ENCODE measurements at places on chromosomes 12 and 14.

DNA sequence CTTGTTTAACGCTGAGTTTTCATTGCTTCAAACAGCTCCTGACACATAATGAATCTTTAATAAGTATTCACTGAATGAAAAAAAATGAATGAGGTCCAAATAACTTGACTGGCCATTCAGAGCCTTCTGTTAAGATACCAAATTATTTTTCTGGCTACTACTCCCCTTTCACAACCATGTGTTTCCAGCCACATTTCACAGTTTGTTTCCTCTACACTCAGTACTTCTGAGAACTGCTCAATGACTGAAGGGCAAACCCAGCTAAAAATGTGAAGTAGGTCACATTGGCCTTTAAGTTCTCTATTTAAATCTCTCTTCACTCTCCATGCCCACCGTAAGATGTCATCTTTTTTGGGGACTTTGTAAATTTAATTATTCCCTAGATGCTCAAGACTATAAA, 78.4 kb upstream of the KRR1 start:
- DNase-seq: no peak

- DNase-seq: no peak
These were observed 114.0 kb downstream of the SLC41A2 start for GRCh38 chr12:104844123-104844522.

DNA sequence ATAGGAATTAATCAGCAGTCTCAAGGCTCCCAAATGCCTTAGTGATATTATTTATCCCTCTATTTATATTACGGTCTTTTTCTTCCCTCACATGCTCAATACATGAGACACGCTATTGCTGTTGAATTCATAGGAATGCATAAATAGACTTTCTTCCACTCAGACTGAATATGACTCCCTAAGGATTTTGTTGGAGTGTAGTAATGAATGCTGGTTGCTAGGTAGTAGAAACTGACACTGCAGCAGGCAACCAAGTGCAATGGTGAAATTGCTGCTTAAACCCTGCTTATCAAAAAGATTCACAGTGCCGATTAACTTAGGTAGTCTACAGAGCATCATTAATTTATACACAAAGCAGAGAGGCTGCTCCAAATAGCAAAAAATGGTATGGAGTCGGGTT, 168.2 kb downstream of the KCNC2 start:
- DNase-seq: no peak

DNA sequence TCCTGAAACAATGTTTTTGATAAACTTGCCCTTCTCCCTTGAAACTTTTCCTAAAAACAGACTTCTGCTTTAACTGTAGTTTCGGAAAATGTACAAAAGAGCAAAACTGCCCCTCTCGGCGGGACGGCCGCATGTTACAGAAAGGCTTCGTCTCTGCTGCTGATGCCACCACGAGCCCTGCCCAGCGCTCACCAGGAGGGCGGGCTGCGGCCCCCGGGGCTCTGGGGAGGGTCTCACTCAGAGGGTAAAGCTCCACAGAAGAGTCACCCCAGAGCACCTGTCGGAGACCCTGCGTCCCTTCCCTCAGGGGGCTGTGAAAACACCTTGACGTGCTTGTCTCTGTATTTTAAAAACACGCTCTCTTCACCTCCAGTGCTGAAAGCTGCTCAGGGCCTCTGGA, 12.5 kb upstream of the GOLGA3 start:
- DNase-seq: no peak

GRCh38 chr12:39682689-39683477, 63.3 kb upstream of the ABCD2 start:
- no peak for DNase-seq

- no peak for DNase-seq
These were observed 89.9 kb downstream of the NKX2-1 start for GRCh38 chr14:36430169-36430568.

GRCh38 chr14:55074662-55075061, 23.2 kb downstream of the MAPK1IP1L start:
- DNase-seq: no peak

- DNase-seq: no peak
These were observed 53.6 kb upstream of the SRSF5 start for GRCh38 chr14:69713209-69713781.

- DNase-seq: no peak
These were observed 96.7 kb downstream of the RMST start for GRCh38 chr12:97559267-97559666.

- DNase-seq: no peak
These were observed 101.3 kb downstream of the ASCL4 start for GRCh38 chr12:107875786-107876185.

GRCh38 chr12:111166779-111167540, 201.9 kb downstream of the PHETA1 start:
- DNase-seq: no peak

GRCh38 chr14:30484976-30485375, 74.0 kb upstream of the G2E3 start:
- DNase-seq: no peak

GRCh38 chr14:23068789-23069412, 11.6 kb upstream of the CDH24 start:
- no peak for DNase-seq

GRCh38 chr14:24135584-24135833, 485 bp upstream of the PSME1 start:
- DNase-seq: no peak

- DNase-seq: no peak
These were observed 257.4 kb upstream of the ATP2B1 start for GRCh38 chr12:89965993-89966392.

DNA sequence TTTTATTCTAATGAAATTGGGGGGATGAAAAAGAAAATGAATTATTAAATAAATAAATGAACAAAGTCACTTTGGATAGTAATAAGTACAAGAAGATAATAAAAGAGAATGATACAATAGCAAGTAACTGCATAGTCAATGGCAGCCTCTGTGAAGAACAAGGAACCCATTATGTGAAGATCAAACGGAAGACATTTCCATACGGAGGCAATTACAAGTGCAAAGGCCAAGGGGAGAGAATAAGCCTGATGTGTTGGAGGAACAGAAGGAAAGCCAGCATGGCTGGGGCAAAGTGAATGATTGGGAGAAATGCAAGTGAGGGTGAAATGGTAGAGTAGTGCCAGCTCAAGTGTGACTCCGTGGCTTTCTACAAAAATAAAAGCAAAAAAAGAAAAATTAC, 43.9 kb upstream of the CHPT1 start:
- no peak for DNase-seq

- DNase-seq: no peak
These were observed 463 bp downstream of the NACA start for GRCh38 chr12:56724701-56724971.

DNA sequence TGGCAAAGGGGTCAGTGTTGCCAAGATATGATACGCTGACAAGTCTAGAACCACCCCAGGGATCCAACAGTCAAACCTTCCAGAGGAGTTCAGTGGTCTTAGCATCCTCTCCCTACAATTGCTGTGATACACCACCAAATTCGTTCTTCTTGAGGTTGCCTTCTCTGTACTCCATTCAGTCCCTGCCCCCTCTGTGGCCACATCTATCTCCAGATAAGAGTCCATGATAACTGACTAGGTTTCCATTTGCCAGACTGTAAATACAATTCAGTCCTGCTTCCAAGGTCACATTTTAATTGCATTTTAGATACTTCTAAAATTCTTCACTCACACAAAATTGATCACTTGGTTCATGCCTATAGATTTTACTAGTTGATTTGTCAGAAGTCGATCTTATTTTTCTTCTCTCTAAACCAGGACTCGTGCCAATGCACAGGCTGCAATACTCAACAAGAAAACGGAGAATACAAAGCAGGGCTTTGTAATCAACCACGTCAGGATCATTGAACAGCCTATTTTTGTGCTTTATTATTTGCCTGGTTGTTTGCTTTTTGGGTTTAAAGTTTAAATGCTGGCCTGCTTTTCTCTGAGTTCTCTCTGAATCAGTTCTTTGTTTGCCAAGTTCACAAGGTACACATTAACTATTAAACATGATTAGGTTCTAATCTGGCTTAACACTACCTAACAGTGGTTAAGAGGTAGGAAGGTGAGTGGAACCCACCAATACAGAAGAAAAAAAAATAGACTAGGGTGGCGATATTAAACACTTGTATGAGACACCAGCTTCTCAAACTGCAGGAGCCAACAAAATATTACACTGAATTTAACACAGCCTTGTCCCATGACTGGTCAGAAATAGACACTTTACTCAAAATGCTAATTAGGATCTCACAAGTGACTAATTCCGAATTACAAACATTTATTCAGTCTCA, 5.3 kb upstream of the TSPAN8 start:
- DNase-seq: no peak

DNA sequence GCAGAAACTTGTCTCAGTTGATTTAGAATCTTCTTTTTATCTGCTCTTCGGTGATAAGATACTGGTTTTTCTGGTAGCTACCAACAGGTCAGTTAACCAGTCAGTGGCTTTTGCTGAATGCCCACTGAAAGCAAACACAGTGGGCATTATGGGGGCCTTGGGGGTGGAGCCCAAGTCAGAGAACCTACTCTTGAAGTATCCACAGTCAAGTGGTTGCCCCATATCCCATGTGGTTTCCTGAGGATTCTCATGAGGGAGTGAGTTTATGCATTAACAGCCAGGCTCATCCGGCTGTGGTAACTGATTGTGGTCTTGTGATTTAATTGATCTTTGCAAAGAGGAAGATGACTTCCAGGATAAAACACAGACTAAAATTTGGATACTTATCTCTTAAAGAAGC, 83.7 kb downstream of the ST8SIA1 start:
- DNase-seq: peak; percentile 26

- peak; percentile 20 for DNase-seq
These were observed 17.4 kb downstream of the RPS6KL1 start for GRCh38 chr14:74905595-74906142.

GRCh38 chr14:42488965-42489364, 882.3 kb downstream of the LRFN5 start:
- DNase-seq: no peak

DNA sequence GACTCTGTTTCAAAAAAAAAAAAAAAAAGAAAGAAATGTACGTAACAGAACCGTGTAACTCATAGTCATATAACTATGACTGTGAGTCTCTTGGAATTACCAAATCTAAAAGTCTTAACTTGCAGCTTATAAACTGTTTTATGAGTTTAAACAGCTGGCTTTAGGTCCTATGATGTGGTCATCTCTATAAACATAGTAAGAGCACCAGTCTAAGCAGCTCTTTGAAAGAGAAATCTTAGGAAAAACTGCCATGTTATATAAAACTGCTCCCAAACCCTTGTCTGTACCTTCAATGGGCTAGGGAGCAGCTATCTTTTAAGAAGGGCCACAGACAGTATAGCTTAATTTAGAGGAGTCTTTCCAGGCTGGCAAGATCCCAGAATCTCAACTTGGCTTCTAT, 115.5 kb upstream of the AEBP2 start:
- DNase-seq: no peak

- no peak for DNase-seq
These were observed 73.6 kb upstream of the SOX5 start for GRCh38 chr12:24023081-24023480.

- no peak for DNase-seq
These were observed 162.4 kb downstream of the GARIN6 start for GRCh38 chr12:99809909-99810308.

DNA sequence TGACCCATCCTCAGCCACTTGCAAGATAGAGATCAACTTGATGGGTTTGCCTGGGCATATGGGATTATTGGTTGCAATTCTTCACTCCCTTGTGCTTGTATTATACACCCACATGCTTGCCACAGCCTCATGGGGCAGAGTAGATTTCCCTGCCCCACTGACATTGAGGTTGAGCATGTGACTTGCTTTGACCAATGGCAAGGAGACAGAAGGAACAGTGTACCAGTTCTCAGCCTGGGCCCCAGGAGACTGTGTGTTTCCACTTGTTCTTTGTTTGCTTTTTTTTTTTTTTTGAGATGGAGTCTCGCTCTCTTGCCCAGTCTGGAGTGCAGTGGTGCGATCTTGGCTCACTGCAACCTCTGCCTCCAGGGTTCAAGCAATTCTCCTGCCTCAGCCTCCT, 31.8 kb downstream of the CALM1 start:
- DNase-seq: no peak

GRCh38 chr14:92659765-92660561, 88.5 kb downstream of the LGMN start:
- peak; percentile 96 for DNase-seq

DNA sequence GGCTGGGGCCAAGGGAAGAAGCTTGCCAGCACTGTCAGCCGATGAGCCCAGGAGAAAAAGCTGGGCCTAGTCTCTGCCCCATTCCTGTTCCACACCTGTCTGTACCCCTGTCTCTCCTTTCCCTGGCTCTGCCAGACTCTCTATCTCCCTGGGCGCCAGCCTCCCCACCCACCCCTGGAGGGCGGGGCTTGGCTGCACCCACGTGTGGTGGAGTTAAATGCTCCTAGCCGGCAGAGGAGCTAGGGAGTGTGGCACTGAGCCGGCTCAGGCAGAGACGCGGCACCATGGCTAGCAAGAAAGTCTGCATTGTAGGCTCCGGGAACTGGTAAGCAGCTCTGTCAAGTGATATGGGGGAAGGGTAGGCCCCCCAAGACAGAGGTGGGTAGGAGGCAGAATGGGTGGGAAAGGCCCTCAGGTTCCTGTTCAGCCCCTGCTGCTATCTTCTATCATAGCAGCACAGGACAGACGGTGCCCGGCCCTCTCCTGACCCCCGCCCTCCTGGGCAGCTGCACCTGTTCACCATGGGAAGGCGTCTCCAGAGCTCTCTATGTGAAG, at the start of gene GPD1:
Gene GPD1, plus strand, starts transcription at position 242 of the 555 bp plus-strand sequence. Its CDS starts 43 bp downstream, at position 285.
- DNase-seq: no peak

GRCh38 chr12:54191550-54192022, 2.8 kb upstream of the SMUG1 start:
- DNase-seq: peak; percentile 66

DNA sequence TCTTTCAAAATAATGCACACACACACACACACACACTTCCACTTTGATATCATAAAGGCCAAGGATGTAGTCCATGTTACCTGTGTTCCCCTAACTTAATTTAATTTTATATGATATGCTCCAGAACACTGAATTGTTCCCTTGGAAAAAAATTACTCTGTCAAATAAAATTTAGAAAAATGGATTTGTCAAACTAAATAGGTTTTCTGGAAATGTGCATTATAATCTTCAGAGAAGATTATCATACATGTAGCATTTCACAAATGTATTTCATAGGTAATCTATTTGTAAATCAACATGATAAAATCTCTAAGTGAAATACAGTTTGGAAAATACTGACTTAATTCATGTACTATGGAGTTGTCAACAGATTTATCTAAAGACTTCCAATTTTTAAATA, 68.6 kb downstream of the CNTN1 start:
- DNase-seq: no peak

DNA sequence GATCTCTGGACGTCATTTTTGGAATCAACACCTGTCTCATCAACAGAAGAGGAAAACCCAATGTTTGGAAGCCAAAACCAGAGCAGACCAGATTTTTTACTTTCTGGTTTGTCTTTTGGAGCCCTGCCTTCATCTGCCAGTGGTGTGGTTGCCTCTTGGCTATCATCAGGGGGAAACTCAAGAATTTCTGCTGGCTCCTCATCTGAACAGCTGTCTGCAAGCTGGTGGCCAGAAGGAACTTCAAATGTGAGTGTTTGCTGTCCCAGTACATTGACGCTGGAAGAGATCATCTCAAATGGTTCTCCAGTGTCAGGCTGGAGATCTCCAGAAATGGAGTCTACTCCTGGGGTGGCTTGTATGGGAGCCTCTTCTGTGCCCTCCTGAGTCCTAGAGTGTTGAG, 13.8 kb downstream of the PLD4 start:
- DNase-seq: no peak

GRCh38 chr14:35333264-35333730, 41.1 kb downstream of the PSMA6 start:
- DNase-seq: no peak
